ENCODE measurements at places on chromosomes 7 and 10.

DNA sequence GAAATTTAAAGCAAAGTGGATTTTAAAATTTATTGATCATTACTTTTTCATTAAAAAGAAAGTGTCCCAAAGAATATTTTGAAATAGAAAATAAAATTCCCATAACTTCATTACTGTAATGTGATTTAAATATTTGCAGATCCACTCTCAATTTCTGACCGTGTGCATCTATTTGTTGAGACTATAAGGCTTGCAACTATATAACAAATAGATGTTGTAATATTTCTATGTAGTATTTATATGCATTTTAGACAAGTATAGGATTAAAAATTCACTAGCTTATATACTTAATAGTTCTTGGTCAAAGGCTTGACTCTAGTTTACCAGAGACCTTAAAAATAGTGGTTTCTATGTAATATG is 3.8 kb downstream of the HHEX start:
- DNase-seq, result no peak

DNA sequence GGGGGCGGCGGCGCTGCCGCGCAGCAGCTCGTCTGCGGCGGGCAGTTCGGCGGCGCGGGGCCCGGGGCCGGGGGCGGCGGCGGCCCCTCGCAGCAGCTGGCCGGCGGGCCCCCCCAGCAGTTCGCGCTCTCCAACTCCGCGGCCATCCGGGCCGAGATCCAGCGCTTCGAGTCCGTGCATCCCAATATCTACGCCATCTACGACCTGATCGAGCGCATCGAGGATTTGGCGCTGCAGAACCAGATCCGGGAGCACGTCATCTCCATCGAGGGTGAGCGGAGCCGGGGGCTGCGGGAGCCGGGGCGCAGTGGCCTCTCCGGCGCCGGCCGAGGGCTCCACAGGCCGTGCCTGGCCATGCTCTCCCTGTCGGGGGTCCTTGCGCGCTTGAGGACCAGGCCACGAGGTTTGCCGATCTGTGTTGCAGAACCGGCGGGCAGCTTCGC is 548 bp downstream of the AGAP3 start:
- no peak for DNase-seq

GRCh38 chr7:148698397-148699023 is at the start of gene CUL1:
CUL1 (plus strand) TSS chr7:148698903; CDS start chr7:148730123, 31,220 bp downstream.
- peak; percentile 51 for DNase-seq

GRCh38 chr10:24041034-24041433 is 167.9 kb upstream of the KIAA1217 start:
- no peak for DNase-seq

- DNase-seq, result no peak
Observed at GRCh38 chr7:81260152-81260551, 341.3 kb upstream of the SEMA3C start.

GRCh38 chr10:22333167-22333974 is 11.9 kb upstream of the SPAG6 start:
- no peak for DNase-seq

- peak; percentile 42 for DNase-seq
Observed at GRCh38 chr10:70458329-70459060, 17.0 kb upstream of the NODAL start.

DNA sequence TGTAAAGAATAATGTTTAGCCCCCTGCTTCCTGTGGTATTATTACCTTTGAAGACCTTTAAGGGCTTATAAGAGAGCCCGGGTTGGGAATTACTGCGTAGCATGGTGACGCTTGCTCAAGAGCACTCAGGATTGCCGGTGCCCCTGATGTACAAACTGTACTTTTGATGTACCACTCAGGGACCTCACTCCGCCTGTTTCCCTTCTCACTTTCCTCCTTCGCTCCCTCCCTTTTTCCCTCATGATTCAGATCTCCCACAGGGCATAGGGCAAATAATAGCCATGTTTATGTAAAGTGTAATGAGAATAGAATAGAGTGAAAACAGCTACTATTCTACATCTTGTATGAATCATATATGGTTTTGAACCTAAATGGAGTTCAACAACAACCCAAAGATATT is 77.8 kb upstream of the PDCD4 start:
- no peak for DNase-seq

GRCh38 chr7:25643770-25644394 is 415.6 kb upstream of the NPVF start:
- no peak for DNase-seq

DNA sequence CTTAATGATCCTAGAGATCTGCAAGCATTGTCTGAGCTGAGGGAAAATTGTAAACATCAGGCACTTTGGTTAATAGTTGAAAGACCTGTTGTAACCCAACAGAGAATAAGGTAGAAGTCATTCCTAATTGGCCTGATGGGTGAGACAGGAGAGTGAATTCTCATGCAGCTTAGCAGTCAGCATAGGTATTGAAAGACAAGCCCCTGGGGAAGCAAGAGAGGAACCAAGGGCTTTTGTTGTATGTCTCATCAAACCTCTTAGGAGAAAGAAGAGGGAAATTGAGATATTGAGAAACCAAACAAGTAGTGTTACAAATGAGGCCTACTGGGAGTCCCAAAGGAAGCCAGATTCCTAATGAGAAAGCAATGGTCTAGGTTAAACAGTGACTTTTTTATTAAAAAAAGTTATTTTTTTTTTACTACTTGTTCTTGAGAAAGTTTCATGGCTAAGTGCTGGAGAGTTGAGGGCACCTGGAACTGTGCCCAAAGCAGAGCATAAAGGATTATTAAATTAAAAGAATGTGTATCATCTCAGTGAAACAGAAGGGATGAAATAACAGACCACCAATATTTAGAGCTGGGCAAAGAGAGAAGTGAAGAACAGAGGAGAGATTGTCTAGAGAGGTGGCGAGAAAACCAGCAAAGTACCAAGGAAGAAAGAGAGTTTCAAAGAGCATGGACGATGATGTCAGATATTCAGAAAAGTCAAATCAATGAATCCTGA is 168.9 kb downstream of the CDK14 start:
- no peak for DNase-seq

DNA sequence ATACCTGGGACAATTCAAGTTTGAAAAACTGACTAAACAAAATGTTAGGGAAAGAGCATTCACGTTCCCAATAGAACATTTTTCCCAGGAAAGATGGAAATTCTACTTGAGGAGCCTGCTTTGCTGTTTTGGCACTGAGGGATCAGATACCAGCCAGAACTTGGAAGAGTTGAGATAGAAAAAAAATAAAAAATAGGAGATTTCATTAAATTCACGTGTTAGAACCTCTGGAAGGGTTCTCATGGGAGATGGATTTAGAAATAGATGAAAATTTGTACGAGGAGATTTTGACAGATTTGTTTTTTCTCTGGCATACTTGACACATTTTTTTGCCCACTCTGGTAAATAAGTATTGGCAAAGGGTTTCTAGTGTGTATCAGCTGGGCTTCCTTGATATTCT is 63.7 kb downstream of the CELF2 start:
- no peak for DNase-seq

DNA sequence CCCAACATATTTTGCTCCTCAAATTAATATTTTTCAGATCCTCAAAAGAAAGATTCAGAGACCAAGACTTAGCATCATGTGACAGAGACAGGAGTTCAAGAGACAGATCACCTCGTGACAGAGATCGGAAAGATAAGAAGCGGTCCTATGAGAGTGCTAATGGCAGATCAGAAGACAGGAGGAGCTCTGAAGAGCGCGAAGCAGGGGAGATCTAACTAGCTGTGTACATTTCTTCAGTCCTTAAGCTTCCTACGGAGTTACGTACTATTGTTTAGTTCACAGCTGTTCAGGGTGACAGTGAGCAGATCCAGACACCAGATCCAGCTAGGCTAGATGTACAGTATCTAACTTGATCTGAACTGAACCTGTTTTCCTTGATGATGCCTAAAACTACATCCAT is 61.3 kb downstream of the KLRG2 start:
- no peak for DNase-seq

Measured in hypothalamus (tissue), 51 donors.